ENCODE measurements at places on chromosomes 5 and 9.

DNA sequence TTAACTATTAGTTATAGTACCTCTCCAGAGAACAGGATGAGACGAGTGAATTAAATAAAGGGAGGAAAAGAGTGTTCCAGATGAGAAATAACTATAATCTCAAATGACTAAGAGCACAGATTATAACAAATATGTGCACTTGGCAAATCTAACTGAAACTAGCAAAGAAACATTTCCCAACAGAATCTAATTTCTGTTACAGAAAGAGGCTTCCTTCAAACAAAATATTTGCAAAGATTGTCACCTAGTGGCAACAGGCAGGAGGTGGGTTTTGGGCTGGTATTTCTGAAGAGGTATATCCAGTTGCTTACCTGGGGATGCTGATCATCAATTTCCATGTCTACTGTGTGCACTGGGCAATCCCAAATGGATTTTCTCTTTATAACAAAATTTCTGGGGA lies 5.6 kb upstream of the SPDL1 start:
- DNase-seq = no peak

DNA sequence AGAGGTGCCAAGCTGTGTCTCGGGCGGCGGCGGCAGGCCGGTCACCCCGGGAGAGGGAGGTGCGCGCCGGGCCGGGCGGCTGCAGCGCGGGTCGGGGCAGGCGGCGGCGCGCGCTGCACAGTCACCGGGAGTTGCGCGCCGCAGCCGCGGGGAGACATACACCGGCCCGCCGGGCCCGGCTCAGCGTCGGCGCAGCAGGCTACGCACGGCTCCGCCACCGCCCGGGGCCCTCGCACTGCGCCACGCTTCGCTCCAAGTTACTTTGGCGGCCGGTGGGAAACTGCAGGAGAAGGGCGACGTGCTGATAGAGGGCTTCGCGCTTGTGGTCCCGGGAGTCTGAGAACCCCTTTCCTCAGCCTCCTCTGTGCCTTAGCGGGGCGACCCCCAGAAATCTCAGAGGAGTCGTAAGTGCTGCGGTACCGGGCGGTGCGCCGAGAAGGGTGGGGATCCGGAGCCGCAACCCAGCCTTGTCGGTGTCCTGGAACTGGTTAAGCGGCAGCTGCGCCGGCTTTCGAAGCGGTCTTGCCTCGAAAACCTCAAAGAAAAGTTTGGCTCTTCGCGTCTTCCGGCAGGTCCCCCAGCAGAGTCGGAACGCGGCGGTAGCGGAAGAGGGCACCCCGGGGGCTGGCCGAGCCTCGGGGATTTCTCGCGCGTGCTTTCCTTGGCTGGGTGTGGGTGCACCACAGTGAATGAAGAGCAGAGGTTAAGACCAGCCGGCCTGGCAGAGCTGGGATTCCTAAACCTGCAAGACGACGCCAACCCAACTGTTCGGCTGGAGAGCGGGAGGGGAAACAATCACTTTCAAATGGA lies at the start of gene EFNA5:
Gene EFNA5, minus strand, starts transcription at position 6 of the 810 bp plus-strand sequence.
- no peak for DNase-seq

DNA sequence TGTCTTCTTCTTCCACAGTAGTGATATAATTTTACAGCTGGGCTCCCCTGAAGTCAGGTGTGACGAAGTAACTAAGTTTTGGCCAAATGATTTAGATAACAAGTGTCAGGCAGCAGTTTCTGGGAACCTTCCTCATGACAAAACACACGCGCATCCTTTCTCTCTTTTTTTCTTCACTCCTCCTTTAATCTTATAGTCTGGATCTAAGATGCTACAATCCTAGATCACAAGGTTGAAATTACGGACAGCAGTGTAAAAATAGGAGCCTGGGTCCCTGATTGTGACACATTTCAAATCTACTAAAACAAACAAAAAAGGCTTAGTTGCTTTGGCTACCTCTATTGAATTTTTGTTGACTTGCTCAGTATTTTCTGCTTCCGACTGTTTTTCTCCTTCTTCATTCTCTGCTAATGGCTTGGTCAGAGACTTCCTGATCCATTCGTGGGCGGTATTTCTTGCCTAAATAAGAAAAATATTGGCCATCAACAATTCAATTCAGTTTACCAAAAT lies 36.1 kb downstream of the FAM114A2 start:
- DNase-seq = no peak

DNA sequence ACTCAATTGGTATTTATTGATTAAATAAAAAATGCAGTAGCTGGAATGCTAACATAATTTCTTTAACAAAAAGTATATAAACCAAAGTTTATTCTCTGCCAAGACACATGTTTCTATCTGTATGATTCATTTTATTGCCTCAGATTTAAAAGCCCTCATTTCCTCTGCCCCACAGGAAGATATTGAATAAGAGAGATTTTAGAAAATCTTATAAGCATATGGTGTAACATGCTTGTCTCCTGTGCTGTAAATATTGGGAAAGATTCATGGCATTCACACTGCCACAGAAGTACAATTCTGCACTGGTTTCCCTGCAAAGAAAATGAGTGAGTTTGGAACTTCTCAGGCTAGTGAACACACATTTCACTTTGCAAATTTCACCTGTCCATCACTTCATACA lies 134.9 kb upstream of the FBXL7 start:
- no peak for DNase-seq

GRCh38 chr5:38468202-38468673 lies 88.2 kb downstream of the LIFR start:
- DNase-seq = no peak

DNA sequence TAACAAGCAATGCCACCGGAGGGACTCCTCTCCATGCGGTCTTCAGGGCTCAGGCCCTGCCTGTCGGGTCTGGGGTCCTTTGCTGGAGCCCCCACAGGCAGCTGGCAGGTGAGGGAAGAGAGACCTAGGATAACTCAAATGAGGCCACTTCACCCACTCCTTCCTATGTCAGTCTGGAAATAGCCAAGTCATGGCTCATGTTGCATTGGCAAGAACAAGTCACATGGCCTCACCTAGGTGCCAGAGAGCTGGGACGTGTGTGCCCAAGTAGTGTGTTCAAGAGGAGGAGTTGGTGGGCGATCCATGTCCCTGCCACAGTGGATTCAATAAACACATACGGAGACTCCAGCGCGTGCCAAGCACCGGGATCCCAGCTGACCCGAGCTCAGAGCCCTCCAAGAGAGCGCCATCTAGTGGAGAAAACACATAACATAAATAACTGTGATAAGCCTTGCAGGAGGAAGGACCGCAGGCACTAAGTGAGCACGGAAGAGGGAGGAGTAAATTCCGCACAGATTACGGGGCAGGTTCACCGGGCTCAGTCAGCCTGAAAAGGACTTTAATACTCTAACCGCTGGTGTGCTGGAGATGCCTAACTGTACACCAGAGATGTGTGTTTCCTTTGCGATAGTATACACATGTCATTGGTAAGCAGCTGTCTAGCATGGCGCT lies 580.8 kb downstream of the CCDC171 start:
- no peak for DNase-seq

GRCh38 chr5:100762108-100762507 lies 141.0 kb downstream of the ST8SIA4 start:
- no peak for DNase-seq

DNA sequence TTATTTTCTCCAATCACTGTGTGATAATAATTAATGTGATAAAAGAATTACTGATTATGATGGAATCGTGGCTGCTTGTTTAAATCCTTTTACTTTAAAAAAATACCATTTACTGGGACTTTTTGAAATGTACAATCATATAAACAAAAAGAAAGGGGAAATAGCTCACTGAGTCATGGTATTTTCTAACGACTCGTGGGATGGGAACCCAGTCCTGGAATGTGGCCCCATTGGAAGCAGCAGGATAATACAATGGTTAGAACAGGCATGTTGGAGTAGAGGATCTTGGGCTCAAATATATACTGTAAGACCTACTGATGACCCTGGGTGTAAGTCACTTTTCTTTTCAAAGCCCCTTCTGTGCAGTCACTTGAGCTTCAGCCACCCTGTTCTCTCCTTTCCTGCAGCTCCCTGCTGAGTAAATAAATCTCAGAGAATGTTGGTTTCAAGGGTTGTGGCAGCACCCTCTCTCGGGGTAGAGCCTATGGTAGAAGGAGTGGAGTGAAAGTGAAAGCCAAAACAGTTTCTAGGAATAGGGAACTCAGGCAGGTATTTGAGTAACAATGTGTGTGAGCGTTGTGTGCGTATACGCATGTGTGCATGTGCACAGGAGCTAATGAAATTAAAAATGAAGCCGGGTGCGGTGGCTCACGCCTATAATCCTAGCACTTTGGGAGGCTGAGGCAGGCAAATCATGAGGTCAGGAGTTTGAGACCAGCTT lies 40.8 kb upstream of the LARP1 start:
- DNase-seq = no peak

DNA sequence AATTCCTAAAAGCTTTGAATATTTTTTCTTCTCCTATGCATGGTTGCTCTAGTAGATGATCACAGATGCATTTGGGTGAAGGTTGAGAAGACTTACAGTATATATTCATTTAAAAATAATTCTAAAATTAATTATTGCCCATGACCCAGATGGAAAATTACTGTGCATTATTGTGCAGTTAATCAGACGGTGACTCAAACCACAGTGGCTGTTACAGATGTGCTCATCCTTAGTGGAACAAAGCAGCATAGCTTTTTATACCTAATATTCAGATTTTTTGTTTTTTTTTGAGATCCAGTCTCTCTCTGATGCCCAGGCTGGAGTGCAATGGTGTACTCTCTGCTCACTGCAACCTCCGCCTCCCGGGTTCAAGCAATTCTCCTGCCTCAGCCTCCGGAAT lies 10.7 kb downstream of the OR2V1 start:
- DNase-seq = no peak

- no peak for DNase-seq
These were observed 459.9 kb upstream of the ZNF462 start for GRCh38 chr9:106403081-106403480.

- no peak for DNase-seq
These were observed 115.3 kb upstream of the FSTL4 start for GRCh38 chr5:133727636-133728035.

DNA sequence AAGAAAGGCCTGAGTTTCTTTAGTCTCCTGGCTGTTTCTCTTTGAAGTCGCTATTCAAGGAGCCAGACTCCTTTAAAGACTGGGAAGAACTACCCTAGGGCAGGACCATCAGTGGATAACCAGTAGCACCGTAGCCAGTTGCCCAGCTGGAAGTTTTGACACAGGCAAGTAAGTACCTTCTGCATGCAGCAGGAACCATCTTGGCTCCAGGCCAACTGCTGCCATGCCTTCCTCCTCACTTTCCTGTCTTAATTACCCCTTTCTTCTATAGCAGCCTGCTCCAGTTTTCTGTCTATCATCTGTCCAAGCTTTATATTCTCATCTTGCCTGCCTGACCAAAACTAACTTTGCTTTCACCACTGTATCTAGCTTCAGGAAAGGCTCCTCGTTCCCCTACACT lies 149.7 kb upstream of the SV2C start:
- DNase-seq = no peak

GRCh38 chr5:1917830-1918487 lies 35.2 kb upstream of the IRX4 start:
- DNase-seq = no peak

GRCh38 chr5:96712100-96712746 lies 50.0 kb downstream of the CAST start:
- DNase-seq = no peak

- no peak for DNase-seq
These were observed 213.1 kb downstream of the PSAT1 start for GRCh38 chr9:78510035-78510434.

DNA sequence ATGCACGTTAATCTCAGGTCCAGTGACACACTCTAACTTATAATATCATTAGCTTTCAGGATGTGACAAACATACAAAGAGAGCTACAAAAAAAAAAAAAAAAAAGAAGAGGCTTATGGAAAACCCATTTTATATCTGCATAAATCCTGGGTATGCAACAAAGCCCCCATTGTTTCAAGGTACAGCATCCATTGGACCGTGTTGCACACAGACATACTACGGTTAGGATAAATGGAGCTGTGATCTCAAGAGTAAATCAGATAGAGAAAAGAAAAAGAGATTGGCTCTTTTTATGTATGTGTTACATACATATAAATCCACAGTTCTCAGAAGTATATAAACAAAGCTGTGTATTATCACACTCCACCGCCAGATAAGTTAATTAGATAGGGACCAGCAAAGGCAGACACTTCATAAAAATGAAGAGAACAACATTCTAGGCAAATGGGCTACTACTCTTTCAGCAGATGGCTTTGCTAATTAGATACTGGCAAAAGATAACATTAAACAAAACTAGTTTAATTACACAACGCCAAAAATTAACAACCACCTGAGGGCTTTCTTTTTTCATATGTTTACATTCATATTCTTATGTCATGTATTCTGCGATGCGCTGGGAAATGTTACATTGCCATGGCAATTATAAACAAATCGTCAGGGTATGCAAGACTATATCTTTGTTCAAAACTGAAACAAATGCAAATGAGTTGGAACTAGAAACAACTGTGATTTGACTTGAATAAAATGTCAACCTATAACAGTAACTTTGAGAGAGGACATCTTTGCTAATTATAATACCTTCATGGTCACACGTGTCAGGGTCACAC lies 304.2 kb downstream of the SEMA5A start:
- DNase-seq = no peak

DNA sequence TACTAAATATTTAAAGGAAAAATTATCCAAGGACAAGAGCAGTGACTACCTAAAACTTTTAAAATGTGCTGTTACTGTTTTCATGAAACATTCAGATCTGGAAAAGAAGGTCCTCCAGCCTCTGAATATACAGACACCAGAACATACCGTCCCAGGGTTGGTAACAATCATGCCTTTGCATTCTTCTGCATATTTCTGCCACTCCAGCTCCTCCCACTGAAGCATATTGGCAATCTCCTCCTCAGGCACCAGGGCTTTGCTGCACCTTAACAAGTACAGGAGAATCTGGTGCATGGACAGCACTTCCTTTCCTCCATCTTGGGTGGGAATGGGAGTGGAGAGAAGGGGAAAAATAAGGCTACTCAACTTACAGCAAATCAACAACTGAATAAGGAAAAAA lies 60.0 kb downstream of the DROSHA start:
- no peak for DNase-seq

- DNase-seq = no peak
These were observed 106.0 kb downstream of the HACD4 start for GRCh38 chr9:20925256-20926045.

DNA sequence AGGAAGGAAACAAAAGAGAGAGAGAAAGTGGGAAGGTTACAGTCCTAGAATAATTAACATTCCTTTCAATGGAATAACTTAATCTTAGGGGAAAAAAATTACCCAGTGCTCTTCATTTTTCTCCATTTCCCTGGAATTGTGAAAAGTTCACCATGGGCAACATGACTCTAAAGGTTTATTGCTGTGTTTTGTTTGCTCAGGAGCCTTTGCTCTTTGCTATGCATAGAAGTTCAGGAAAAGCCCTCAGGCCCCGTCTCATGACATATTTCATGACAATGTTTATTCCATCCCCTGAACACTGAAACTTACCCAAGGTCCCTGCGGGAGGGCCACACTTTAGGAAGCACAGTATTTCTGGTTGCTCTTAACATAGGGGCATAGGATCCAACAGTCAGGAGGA lies 9.8 kb upstream of the CTSL start:
- no peak for DNase-seq

DNA sequence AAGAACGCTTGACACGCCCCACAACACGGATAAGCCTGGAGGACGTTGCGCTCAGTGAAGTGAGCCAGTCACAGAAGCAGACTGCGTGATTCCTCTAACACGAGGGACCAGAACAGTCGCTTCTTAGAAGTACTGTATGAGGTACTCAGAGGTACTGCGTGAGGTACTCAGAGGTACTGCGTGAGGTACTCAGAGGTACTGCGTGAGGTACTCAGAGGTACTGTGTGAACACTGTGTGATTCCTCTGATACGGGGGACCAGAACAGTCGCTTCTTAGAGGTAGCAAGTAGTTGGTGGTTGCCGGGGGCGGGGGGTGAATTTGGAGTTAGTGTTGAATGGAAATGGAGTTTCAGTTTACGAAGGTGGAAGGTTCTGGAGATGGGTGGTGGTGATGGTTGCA lies 5.8 kb downstream of the NDUFS6 start:
- no peak for DNase-seq
